Activated CD4-positive, alpha-beta T cell treated with anti-CD3 and anti-CD28 coated beads, Interleukin-2, amount 50 U/mL, for 24 hours (primary cell): ENCODE measurements at places on chromosomes 6 and 20.

- DNase-seq: no peak
These were observed 25.5 kb downstream of the ANGPT4 start for GRCh38 chr20:890666-891057.

DNA sequence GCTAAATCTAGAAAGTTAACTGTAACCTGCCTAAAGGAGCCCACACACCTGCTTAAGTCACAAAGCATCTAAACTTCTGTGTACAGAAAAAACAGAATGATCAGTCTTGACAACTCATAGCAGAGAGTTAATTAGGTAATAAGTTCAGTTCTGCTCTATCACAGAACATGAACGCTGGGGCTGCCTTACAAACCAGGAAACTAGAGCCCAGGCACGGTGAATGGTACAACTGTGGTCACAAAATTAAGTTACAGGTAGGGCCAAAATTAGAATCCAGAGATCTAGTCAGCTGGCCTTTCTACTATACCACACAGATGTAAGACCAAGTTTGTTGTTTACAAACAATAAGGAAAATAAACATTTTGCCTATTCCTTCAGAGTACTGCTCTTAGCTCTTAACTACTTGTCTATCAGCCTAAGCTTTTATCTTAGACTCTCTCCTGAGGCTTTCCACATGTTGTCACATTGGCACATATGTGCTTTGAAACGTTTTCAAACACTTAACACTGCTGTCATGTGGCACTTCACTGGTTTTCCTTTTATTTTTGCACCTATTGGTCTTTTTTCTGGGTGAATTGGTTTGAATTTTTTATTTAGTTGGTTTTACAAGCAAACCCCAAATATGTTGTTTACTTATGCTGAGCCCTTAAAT, 75.7 kb downstream of the SIM1 start:
- no peak for DNase-seq

DNA sequence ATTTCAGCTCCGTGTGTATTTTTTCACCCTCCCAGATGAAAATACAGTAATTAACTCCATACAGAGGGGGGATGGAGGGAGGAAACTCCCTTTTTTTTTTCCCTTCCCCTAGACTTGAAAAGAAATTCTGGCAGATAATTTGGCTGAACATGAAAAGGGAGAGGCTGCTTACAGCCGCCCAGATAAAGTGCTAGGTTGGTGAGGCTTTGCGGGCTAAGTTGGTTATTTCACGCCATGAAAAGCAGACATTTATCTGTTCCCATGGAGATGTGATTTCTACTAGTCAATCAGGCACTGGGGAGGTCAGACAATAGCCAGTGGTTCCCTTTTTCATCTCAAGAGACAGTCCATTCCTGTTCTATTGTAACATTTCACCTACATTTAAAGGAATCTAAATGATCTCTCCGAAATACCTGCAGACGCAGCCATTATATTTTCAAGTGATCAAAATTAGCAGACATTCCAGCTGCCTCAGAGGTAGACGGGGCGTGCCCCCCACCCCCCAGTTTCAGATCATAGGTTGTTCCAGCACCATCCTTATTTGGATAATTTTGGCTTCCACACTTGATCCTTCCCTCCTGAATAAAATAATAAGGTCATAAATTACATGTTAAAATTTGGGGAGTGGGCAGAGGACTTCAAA, 143.9 kb upstream of the ZNF217 start:
- no peak for DNase-seq

DNA sequence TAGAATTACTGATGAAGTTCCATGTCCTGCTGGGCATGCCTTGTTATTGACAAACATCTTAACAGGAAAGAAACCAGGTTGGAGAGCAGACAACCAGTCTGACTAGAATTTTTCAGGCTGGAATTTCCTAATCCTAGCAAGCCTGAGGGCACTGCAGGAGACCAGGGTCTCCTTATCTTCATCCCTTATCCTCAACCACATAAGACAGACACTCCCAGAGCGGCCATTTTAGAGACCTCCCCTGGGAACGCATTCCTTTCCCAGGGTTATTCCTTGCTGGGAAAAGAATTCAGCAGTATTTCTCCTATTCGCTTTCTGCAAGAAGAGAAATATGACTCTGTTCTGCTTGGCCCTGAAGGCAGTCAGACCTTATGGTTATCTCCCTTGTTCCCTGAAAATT, 803.7 kb downstream of the GRIK2 start:
- DNase-seq: no peak

GRCh38 chr6:68575765-68576439, 59.2 kb upstream of the ADGRB3 start:
- DNase-seq: no peak

DNA sequence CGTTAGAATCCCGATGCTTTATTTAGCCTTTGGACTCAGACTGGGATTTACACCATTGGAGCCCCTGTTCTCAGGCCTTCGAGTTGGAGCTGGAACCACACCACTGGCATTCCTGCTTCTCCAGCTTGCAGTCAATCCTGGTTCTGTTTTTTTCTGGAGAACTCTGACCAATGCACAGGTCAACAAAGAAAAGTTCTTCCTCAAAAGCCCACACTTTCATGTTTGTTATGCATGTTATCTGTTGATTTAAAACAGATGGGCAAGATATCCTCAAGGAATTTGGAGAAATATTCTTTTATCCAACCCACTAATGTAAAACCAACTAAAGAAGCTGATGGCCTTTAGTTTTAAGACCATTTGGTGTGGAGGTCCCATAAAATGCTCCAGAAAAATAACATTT, 205.7 kb downstream of the ANKRD60 start:
- no peak for DNase-seq

GRCh38 chr6:93059911-93060310, 359.4 kb downstream of the EPHA7 start:
- DNase-seq: no peak

DNA sequence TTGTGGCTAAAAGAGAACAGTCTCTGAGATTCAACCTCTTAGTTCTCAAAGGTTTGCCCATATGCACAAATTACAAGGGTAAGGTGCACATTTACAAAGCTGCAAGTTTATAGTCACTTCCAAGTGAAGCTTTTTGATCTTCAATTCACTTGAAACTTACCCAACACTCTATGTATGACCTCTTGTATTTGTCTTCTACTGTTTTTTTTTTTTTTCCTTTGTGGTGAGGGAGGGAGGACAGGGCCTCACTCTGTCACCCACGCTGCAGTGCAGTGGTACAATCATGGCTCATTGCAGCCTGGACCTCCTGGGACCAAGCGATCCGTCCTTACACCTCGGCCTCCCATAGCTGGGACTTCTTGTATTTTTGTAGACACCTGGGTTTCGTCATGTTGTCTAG, 4.5 kb upstream of the FOXO3 start:
- no peak for DNase-seq

GRCh38 chr20:33018169-33018931, 10.8 kb downstream of the BPIFB2 start:
- DNase-seq: no peak
